ENCODE measurements at places on chromosomes 12 and 14.

DNA sequence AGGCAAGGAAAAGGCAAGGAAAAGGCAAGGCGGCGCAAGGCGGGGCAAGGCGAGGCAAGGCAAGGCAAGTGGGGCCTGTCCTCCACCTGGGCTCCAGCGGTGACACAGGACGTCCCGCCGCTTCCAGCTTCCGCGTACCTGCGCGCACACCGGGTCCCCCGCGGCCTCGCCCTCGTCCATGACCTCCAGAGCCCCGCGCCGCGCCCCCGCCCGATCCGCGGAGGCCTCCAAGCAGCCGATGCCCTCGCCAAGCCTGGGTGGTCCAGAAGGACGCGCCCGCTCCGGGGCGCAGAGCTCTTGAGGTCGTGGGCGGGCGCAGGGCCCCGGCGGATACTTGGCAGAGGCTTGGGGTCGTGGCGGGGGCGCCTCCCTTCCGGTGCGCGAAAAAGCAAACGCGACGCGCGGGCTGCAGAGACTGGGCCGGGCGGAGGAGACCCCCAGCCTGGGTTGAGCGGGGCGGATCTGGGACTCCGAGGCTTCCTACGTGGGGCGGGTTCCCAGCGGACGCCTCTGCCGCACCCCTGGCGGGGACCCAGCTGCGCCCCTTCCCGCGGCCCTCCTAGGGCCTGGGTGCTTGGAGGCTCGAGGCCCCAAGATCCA lies 60.8 kb upstream of the EIF5 start:
- no peaks in the 10 kb centered on the region for H3K4me1 ChIP-seq
- no peak overlapping the region for H3K4me3 ChIP-seq
- H3K36me3 ChIP-seq, result no peaks in the 10 kb centered on the region
- H3K27ac ChIP-seq, result no peak overlapping the region
- H3K27me3 ChIP-seq, result 0 out of 2 replicates have a peak, but pooled peaks cover 1% of the 10 kb centered on the region
- no peak for DNase-seq

DNA sequence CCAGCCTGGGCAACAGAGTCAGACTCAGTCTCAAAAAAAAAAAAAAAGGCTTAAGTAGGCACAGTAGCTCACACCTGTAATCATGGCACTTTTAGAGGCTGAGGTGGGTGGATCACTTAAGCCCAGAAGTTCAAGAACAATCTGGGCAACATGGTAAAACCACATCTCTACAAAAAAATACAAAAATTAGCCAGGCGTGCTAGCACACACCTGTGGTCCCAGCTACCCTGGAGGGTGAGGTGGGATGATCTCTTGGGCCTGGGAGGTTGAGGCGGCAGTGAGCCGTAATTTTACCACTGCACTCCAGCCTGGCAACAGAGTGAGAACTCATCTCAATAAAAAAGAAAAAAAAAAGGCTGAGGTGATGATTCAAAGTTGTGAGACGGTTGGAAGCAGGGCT lies 9.1 kb upstream of the RESF1 start:
- no peaks in the 10 kb centered on the region for H3K4me1 ChIP-seq
- DNase-seq, result no peak
- H3K4me3 ChIP-seq, result no peak overlapping the region
- H3K27ac ChIP-seq, result no peak overlapping the region
- H3K36me3 ChIP-seq, result no peaks in the 10 kb centered on the region

- no peak overlapping the region for H3K4me3 ChIP-seq
- no peaks in the 10 kb centered on the region for H3K27me3 ChIP-seq
- peaks cover 6% of the 10 kb centered on the region for H3K36me3 ChIP-seq
- H3K4me1 ChIP-seq, result peaks cover 5% of the 10 kb centered on the region
- H3K27ac ChIP-seq, result no peak overlapping the region
Observed at GRCh38 chr12:2893007-2893406, 2.3 kb downstream of the TULP3 start.

DNA sequence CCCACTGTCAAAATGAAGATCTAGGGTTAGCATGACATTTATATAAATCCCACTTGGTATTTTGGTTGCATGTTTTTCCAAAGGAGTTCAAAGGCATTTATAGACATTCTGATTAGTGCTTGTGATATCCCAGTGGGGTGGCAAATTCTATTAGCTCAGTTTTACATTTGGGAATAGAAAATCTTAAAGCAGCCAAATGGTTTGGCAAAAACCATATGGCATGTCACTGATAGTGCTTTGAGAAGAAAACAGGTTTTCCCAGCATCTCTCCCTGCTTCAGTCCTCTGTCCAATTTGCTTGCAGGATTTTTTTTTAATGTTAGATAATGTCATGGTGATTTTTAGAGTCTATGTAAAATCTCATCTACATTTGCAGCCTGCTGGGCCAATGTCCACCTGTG lies 225.1 kb upstream of the DIO3 start:
- H3K36me3 ChIP-seq, result no peaks in the 10 kb centered on the region
- H3K4me1 ChIP-seq, result no peaks in the 10 kb centered on the region
- H3K4me3 ChIP-seq, result no peak overlapping the region
- 0 out of 2 replicates have a peak, but pooled peaks cover 4% of the 10 kb centered on the region for H3K27me3 ChIP-seq
- no peak for DNase-seq
- H3K27ac ChIP-seq, result no peak overlapping the region

- no peaks in the 10 kb centered on the region for H3K27me3 ChIP-seq
- peak; percentile 24 for DNase-seq
- H3K27ac ChIP-seq, result peak overlapping the region; percentile 15
- H3K36me3 ChIP-seq, result peaks cover 11% of the 10 kb centered on the region
- H3K4me1 ChIP-seq, result peaks cover 12% of the 10 kb centered on the region
Observed at GRCh38 chr14:63962906-63963305, 110.1 kb downstream of the SYNE2 start.

- H3K4me3 ChIP-seq, result no peak overlapping the region
- no peaks in the 10 kb centered on the region for H3K36me3 ChIP-seq
- peak; percentile 86 for DNase-seq
Observed at GRCh38 chr12:6372403-6373003, 2.9 kb downstream of the SCNN1A start.

DNA sequence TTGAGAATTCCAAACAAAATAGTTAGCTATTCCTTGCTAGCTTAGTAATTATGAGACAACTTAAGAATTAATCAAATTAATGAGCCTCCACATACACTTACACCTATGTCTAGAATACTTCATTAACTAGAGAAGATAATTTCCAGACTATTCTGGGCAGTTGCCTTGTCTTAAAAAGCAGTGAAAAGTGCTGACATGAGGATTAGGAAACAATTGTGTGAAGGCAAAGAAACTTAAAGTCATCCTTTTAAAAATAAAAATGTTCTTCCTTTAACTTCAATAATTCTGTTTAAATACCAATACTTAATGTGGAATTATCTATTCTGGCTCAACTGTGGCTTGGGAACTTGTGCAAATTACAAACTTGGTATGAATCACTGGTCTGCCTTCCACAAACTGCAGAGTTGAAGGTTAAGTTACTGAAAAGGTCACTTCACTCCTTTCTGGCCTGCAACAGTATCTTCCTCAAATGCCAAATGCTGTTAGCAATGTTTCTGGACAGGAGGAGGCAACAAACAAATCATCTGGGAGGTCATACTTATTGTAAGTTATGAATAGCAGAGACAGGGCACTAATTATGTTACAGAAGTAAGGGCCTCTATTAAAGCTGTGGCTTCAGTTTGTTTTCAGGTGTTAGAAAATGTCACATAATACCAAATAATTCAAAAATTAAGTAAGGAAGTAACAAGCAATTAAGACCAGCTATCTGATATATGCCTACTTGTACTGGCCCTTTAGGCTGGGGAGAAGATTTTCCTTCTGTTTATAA lies 19.2 kb downstream of the PPTC7 start:
- no peaks in the 10 kb centered on the region for H3K4me1 ChIP-seq
- H3K36me3 ChIP-seq, result no peaks in the 10 kb centered on the region
- no peak for DNase-seq
- H3K27ac ChIP-seq, result no peak overlapping the region

DNA sequence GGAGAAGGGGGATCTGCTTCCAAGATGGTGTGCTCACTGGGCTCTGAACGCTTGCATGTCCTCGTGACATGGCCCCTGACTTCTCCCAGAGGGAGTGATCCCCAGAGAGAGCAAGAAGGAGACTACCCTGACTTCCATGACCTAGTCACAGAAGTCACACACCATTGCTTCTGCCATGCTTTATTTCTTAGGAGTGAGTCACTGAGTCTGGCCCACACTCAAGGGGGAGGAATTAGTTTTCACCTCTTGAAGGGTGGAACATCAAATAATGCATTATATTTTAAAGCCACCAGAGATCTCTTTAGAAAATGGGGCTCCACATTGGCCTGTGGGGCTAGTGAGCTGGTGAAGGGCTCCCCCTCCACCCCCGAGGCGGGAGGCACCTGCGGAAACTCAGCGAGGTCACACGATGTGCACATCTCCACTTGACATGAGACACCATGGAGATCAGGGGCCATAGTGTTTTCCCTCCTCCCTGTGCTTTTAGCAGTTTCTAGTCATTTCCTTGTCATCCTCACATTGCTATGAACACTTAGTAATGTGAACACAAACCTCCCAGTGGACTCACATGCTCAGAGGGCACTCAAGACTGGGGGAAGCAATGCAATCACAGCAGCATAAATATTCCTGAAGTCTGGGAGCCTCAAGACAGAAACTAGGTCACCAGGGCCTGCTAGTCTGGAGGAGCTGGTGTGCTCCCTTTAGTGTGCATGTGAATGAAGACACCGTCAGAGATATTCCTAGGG lies 87.4 kb upstream of the FZD10 start:
- no peak for DNase-seq
- no peak overlapping the region for H3K4me3 ChIP-seq
- no peaks in the 10 kb centered on the region for H3K36me3 ChIP-seq

GRCh38 chr14:69624136-69624535 lies 12.7 kb downstream of the SUSD6 start:
- H3K4me3 ChIP-seq, result no peak overlapping the region
- DNase-seq, result no peak
- peaks cover 6% of the 10 kb centered on the region for H3K4me1 ChIP-seq
- H3K27me3 ChIP-seq, result no peaks in the 10 kb centered on the region
- no peak overlapping the region for H3K27ac ChIP-seq

DNA sequence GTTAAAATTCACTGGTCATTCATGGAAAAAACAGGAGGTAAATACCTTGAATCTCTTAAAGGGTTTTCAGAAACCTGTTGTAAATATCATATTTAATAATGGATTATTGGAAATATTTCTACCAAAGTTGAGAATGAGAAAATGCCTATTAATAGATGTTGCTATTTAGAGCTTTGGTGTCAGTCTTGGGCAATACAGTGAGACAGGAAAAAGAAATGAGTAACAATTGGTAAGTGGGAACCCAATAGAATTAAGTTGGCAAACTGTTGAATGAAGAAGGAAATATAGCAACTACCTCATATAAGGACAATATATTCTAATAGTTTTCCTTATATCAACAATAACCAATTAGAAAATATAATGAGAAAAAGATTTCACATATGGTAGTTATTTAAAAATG lies 78.0 kb downstream of the ATF7IP start:
- DNase-seq, result no peak
- no peak overlapping the region for H3K4me3 ChIP-seq
- no peaks in the 10 kb centered on the region for H3K4me1 ChIP-seq
- no peaks in the 10 kb centered on the region for H3K27me3 ChIP-seq
- H3K27ac ChIP-seq, result no peak overlapping the region
- H3K36me3 ChIP-seq, result peaks cover 75% of the 10 kb centered on the region

DNA sequence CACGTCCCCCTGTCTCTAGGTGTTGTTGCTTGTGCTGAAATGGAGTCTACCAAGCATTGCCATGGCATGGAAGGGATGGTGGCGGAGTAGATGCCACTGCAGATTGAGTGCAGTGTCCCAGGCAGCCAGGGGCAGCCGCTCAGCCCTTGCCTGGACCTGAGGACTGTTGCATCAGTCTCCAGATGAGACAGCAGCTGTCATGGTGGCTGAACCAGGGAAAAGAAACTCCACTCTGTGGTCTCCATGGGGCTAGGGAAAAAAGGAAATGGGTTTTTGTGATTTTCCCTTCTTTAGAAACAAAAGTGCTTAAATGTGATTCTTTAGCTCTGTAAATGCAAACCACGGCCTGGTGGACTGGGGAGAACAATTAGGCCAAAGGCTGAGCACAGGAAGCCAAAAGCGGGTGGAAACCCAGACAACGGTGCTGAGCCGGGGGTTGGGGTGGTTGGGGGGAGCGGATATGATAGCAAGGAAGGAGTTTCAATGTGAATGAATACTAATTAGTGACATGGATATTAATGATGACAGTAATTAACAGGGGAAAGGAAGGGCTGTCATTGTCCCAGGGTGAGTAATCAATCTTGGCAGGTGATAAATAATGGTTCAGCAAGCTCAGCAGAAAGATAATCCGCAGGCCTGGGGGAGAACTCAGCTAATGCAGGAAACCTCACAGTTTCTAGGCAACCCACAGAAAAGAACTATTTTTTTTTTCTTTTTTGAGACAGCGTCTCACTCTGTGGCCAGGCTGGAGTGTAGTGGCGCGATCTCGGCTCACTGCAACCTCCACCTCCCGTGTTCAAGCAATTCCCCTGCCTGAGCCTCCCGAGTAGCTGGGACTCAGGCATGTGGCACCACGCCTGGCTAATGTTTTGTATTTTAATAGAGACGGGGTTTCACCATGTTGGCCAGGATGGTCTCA lies 442.6 kb downstream of the DPF3 start:
- peaks cover 13% of the 10 kb centered on the region for H3K4me1 ChIP-seq
- H3K27ac ChIP-seq, result peak overlapping the region; percentile 53
- no peaks in the 10 kb centered on the region for H3K36me3 ChIP-seq
- no peak overlapping the region for H3K4me3 ChIP-seq

DNA sequence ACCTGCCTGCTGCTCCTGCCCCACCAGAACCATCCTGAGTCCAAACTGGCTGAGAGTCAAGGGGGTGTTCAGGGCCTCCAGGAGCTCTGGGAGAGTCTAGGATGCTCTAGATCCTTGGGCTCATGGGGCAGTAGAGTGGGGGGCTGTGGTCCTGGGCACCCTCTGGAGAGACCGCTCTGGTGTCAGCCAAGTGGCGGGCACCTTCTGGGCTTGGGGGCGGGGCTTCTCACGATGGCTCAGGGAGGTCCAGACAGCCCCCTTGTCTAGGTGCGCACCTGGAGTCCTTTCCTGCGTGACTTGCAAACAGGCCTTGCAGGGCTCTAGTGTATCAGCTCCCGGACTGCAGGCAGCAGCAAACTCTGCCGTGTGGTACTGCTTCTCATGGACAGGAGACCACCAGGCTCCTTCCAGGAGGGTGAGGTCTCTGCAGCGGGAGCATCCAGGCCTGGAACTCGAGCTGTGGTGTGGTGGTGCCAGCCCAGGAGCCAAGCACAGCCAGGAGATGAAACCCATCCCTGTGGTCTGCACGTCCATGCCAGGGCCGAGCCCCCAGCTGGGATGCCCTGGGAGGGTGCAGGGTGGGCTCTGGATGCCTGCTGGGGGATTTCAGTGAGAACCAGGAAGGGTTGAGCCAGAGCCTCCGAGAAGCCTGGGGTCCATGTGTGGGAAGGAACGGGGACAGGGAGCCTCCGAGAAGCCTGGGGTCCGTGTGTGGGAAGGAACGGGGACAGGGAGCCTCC lies 15.0 kb downstream of the PACS2 start:
- no peaks in the 10 kb centered on the region for H3K36me3 ChIP-seq
- H3K27ac ChIP-seq, result peak overlapping the region; percentile 22
- no peak for DNase-seq
- H3K4me3 ChIP-seq, result no peak overlapping the region
- peaks cover 87% of the 10 kb centered on the region for H3K4me1 ChIP-seq
- no peaks in the 10 kb centered on the region for H3K27me3 ChIP-seq
